ENCODE measurements at places on chromosomes 12 and 14.

- DNase-seq: no peak
Observed at GRCh38 chr12:42812086-42812485, 222.5 kb upstream of the PRICKLE1 start.

- no peak for DNase-seq
Observed at GRCh38 chr12:61998791-61999190, 261.4 kb upstream of the USP15 start.

DNA sequence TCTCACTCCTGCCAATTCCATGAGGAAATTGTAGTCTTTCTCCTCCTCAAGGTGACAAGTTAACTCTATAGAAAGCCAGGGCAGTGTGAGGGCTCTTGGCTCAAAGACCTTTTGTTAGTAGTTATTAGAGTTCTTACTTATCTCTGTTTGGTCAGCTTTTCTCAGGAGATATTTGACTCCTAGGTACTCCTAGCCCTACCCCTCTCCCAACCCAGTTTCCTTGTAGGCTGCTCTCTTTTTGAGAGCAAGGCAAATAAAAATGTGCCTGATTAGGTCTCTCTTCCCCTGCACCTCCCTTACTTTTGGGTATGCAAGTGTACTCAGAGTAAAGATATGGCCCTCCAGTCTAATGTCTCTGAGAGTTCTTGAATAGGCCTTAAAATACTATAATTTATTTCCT is 23.8 kb downstream of the BTG1 start:
- DNase-seq: no peak

DNA sequence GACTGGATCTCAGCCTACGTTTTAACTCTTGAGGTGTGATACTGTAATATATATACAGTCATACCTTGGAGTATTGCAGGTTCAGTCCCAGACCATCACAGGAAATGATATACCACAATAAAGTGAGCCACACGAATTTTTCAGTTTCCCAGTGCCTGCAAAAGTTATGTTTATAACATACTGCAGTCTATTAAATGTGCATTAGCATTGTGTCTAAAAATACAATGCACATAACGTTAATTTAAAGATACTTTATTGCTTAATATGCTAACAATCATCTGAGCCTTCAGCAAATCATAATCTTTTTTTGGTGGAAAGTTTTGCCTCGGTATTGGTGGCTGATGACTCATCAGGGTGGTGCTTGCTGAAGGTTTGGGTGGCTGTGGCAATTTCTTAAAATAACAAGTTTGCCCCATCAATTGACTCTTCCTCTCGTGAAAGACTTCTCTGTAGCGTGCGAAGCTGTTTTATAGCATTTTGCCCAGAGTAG is 18.9 kb downstream of the PYROXD1 start:
- no peak for DNase-seq

GRCh38 chr12:108858311-108859074 is 1.1 kb upstream of the SSH1 start:
- no peak for DNase-seq

- DNase-seq: no peak
Observed at GRCh38 chr12:41936333-41936732, 208.3 kb downstream of the GXYLT1 start.

GRCh38 chr14:77682158-77682553 is 25.7 kb downstream of the ALKBH1 start:
- DNase-seq: no peak

GRCh38 chr12:109807954-109808643 is 25.1 kb downstream of the TRPV4 start:
- DNase-seq: no peak

DNA sequence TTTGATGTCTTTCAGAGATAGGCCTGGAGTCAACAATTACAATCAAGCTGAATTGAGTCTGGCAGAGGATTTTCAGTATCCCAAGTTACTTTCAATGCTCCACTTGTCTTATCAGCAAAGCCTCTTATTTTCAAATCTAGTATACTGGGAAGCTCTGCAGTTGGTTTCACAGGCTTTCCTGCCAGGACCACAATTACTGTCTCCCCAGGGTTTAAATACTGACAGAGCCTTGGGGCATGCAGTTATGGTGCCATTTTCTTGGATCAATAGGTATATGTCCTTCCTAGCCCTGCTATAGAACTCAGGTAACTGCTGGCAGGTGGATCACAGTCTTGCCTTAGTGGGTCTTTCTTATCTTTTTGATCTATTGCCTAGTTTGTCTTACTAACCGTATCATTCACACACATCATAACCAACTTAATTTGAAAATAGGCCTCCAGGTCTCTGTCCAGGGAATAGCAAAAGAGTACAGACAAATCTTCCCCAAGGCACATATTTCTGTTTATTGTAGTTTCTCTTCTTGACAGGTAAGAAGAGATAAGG is 22.4 kb upstream of the RNU6-8 start:
- DNase-seq: no peak

- no peak for DNase-seq
Observed at GRCh38 chr14:51307551-51307950, 67.5 kb downstream of the TMX1 start.

DNA sequence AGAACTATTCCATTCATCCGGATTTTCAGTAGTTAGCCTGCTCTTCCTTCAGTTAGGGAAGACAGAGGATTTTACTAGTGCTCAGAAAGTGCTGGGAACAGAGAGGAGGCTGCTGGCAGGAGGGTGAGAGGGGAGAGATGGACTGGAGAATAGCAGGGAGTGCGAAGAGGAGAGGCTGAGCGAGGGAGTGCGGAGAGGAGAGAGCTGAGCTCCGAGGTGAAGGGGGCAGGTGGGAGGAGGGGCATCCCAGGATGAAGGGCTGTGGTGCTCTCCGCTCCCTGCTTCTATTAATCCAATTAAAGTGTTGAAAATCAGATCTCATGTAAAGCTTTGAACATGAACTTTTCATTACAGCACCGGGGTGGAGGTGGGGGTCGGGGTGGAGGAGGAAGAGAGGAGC is 20.4 kb upstream of the SMOC1 start:
- no peak for DNase-seq

DNA sequence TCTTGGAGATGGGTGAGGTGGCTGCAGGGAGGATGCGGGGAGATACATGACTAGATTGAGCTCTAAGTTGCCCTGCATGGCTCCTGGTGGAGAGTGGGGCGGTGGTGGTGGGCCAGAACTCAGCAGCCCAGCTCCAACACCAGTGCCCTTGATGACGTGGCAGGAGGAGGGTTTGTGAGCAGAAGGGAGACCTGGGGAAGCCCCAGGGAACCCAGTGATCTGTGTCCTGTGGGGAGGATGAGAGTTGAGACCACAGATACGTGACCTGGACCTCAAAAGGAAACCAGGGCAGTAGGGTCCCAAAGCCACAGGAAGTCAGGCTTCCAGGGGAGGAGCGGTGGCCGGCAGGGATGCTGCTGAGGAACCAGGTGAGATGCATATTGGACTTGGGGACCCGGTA is 989.1 kb upstream of the TMEM132C start:
- DNase-seq: no peak

GRCh38 chr12:64998371-64999147 is 122.5 kb downstream of the WIF1 start:
- no peak for DNase-seq

DNA sequence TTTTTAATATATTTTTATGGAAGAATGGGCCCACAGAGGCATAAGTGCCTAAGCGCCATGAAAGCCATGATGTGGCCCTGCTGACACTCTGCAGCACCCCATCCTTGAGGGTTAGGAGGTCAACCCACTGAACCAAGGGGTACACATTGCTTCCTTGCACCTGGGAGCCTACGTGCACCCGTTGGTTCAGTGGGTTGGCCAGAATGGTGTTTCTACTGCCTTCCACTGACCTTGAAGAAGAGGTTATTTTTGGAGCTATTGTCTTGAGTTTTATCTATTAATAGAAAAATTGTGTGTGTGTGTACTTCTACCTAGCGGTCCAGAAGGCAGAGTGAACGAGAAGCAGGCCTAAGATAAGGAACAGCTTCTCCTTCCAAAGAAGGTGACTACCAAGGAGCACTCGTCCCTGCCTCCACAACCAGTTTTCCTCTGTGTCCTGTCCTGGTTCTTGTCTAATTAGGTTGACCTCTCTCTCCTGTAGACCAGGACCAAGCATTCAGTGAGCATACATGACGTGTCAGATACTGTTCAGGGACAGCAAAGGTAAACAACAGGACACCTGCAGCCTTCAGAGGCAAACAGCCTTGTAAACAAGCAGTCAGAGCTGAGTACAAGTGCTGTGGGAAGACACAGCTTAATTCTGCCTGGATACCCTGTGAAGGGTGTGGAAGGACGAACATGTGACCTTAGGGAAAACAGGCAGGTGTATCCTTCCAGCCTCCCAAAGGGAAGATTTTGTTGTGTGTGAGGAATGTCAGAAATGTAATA is 30.4 kb upstream of the PLEK2 start:
- no peak for DNase-seq

- no peak for DNase-seq
Observed at GRCh38 chr14:47715330-47715729, 39.9 kb upstream of the MDGA2 start.

- peak; percentile 12 for DNase-seq
Observed at GRCh38 chr12:101570047-101570446, 24.7 kb upstream of the MYBPC1 start.
